ENCODE measurements at places on chromosomes 6 and 20.

DNA sequence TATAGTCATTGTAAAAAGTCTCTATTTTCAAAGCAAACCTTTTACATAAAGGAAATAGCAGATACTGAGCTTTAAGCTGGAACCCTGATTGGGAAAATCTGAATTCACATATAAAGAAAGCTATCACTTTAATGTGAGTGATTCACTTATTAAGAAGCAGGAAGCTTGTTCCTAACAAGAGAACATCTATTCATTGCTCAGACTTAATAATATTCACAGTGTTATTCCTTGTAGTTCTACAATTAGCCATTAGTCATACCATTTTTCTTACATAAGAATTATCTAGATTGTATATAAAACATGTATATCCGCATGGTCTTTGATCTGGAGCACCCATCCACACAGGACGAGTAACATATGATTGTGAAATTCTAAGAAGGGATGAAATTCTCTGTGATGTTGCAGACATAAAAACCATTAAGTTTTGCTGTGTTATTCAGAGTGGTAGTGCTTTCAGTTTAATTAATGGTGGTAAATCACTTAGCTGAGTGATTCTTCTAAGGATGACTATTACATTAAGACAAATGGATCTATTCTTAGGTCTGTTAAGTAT, 71.1 kb upstream of the FOXQ1 start:
- no peak for DNase-seq

- DNase-seq, result no peak
These were observed 54.0 kb upstream of the PTPRK start for GRCh38 chr6:128574402-128574801.

GRCh38 chr20:31712564-31713311, 9.9 kb downstream of the BCL2L1 start:
- DNase-seq, result no peak

DNA sequence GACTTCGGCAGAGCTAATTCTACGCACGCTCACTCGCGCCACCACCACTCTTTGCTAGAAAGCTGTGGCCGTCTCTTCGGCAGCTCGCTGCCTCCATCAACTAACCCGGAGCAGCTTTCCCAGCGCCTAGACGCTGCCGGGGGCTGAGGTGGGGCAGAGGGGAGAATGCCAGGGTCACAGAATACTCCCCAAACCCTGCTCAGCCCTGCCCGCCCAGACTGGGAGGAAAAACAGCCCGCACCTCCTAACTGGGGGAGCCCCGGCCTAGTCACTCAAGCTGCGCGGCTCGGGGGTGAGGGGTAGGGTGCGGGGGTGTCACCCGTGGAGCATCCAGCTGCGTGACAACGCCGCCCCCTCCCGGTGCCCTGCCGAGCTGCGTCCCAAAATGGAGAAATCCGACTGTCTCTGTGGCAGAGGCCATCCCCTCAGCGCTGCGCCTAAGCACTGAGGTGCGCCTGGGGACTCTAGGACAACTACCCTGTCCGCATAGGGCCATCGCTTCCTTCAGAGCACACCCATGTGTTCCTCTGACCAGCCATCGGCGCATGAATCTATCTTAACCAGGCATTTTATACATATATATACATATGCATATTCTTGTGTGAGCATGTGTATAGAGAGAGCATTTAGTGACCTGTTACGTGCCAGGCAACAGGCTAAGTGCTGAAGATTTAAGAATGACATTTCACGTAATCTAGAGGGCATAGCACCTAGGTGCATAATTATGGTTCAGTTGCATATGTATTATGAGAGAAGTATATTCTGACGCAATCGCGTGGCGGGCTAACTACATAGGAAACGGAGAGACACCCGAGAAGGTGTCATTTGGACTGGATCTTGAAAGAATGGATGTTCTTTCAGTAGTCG, 1.5 kb upstream of the TENT5A start:
- DNase-seq, result peak; percentile 42

DNA sequence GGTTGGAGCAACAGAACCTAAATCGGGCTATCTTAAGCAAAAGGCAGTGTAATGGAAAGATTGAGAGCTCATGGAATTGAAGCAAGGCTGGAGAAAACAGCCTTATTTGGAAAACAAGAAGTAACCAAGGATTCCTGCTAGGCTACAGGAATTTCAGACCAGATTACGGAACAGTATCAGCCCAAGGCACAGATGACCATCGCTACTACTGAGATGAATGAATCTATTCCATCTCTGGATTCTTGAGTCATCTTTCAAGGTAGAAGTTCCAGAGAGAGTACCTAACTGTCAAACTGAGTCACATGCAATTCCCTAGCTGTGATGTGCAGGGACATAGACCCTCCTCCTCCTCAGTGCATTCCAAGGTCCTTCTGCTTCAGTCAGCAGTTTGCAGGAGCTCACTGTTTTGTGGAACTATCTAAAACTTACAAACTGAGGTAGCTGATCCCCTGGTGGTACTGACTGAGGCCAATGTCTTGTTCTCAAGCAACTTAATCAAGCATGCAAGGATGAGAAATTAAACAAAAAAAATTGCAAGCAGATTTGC, 62.0 kb upstream of the SMLR1 start:
- no peak for DNase-seq

- no peak for DNase-seq
These were observed 12.3 kb upstream of the SLC22A16 start for GRCh38 chr6:110488606-110489190.

DNA sequence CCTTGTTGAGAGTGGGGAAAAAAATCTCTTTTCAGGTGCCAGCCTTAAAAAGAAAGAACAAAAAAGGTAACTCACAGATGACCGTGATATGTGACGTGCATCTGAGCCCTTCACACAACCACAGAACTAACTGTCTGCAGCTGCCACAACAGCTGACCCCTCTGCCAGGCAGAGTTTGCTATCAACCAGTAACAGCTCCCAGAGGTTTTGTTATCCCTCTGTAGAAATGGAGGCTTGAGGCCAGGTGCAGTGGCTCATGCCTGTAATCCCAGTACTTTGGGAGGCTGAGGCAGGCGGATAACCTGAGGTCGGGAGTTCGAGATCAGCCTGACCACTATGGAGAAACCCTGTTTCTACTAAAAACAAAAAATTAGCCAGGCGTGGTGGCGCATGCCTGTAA, 42.8 kb downstream of the SLC52A3 start:
- DNase-seq, result no peak

GRCh38 chr6:34580707-34581560, 24.8 kb upstream of the SPDEF start:
- DNase-seq, result no peak
